ENCODE measurements at places on chromosomes 2 and 18.
A peak's percentile ranks its signal among the peaks of the same experiment; 100 is the strongest.

GRCh38 chr18:77198663-77199062 lies 51.0 kb upstream of the GALR1 start:
- DNase-seq = no peak

DNA sequence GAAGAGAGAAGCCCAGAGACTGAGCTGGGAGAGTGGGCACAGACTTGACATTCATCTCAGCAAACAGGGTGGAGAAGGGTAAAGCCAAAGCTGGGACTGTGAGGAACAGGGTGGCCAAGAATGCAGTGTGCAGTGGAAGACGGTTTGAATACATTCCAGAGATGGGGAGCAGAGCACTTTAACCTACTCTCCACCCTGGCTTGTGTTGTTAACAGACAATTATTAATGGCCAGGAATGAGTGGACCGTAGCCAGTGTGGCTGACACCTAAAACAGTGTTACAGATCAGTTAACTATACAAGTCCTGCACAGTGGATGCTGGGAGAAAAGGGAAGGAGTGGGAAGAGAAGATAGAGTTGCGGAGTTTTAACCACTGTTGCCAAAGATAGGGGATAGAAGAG lies 7.4 kb upstream of the NAB1 start:
- no peak for DNase-seq

GRCh38 chr2:60719331-60719730 lies 36.7 kb upstream of the PAPOLG start:
- DNase-seq = no peak

DNA sequence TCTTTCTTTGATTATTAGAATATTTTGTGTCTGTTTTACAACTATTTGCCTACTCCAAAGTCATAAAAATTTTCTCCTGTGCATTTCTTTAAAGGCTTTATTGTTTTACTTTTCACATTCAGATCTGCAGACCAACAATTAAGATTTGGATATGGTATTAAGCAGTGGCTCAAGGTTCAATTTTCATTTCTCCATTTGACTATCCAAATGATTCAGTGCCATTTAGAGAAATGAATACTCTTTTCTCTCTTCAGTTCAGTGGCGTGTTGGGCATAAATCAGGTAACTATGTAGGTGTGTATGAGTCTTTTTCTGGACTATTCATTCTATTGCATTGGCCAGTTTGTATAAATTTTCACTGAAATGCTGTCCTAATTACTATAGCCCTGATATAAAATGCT lies 57.3 kb upstream of the IL1R1 start:
- DNase-seq = no peak

- no peak for DNase-seq
These were observed 92.6 kb upstream of the PNPT1 start for GRCh38 chr2:55786280-55786679.

GRCh38 chr2:24365051-24365450 lies 4.7 kb upstream of the ITSN2 start:
- DNase-seq = peak; percentile 24

DNA sequence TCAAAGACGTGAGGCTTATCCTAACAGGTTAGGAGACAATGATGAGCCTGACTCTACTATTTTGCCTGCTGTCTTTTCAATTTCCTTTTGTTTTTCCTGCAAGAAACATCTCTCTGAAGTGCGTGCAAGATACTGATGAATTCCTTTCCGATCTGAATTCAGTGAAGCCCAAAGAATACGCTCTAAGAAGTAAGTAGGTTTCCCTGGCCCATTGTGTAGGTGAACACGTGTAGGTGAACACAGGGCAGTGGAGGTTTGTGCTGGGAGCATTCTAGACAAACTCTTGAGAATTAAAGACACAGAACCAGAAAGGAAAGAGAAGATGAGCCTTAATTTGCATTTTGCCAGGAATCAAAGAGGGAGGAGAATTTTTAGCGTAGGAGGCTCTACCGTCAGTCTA lies 132.0 kb downstream of the ZNF532 start:
- DNase-seq = no peak

DNA sequence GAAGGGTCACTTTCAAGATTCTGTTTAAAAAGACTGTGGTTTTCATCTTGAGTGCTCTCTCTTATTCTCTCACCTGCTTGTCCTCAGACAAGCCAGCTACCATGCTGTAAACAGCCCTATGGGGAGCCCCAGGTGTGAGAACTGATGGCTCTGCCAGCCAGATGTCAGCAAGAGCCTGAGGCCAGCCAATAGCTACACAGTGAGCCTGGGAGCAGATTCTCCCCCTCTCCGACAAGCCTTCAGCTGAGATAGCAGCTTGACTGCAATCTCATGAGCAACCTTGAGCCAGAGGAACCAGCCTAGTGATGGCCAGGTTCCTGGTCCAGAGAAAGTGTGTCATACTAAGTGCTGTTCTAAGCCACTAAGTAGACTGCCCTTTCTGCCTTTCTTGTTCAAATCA lies 272.1 kb downstream of the NAPG start:
- DNase-seq = no peak

- no peak for DNase-seq
These were observed 3.3 kb downstream of the PDCD1 start for GRCh38 chr2:241855245-241855887.

- no peak for DNase-seq
These were observed 12.3 kb upstream of the CHST10 start for GRCh38 chr2:100429726-100430125.

All from amygdala (tissue), 56 donors.